CMK (cell line): ENCODE measurements at places on chromosomes 4 and X.

GRCh38 chr4:77624213-77624612 is 18.6 kb downstream of the CXCL13 start:
- DNase-seq = no peak

- no peak for DNase-seq
Observed at GRCh38 chr4:146176891-146177290, 1.4 kb downstream of the LSM6 start.

- no peak for DNase-seq
Observed at GRCh38 chr4:158817562-158818296, 48.9 kb downstream of the FNIP2 start.

GRCh38 chr4:166481739-166482138 is 608.7 kb downstream of the TLL1 start:
- DNase-seq = no peak

DNA sequence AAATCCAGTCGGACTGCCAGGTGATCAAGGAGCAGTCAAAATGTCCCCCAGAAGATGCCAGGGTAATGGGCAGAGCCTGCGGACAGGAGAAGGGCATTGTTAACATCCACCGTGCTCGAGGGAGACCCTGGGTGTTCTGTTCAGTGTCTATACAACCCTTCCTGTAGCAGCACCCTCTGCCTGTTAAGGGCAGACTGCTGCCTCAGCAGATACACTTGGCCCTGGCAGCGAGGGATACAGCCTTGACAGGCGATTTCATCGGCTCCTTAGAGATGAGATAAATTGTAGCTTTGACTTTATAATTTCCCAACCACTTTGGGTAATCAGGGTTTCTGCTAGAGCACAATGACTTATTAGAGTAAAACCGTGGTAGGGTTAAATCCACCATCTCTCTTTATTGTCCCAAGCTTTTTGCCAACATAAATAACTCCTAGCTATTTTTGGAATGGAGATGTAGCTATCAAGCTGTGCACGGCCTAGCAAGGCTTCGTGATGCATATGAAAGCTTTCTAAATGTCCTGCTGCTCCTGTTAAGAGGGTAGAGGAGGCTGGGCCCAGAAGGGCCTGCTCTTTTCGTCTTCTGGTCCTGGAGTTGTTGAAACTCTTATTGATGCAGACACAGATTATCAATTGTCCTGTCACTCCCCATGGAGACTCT is 195.9 kb downstream of the CPEB2 start:
- no peak for DNase-seq

DNA sequence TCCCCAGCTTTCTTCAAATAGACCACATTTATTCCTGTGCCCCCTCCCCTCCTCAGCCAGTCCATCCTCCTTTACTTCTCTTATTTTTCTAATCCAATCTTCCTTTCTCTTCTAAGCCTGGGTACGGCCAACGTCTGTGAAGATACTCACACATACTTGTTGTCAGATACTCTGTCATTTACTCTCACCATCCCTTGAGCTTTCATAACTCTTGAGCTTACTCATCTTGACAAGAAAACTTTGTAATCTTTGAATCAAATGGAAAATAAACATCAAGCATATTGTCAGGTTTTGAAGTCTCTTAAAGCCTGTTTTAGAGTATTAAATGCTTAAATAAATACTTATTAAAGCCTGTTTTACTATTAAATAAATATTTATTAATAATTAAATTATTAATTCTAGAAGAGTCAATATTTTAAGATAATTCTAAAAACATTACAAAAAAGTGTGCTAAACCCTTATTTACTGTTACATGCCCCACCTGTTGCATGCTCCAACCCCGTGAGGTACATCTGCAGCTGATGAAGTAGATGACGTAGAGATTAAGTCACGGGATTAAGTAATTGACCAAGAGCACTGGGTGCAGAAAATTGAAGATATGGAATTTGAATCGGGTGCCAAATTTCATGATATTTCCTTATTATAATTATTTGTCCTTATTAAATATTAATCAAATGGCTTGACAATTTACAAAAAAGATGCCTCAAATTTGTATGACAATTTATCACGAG is 1.5 kb upstream of the TRIML2 start:
- DNase-seq = no peak

DNA sequence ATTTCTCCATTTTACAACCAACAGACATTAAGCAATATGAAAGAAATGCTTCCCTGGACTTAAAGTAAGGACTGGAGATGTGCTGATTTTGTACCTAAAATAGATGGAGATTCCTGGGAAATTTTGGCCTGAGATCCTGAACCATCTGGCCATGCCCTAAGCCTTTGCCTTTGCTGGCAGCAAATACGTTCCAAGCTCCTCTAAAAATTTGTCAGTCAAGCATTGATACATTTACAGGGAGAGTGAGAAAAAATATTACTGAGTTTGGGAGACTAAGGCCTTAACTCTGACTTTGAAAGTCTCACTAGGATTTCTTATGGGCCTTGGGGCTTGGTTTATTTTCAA is 63.9 kb downstream of the FHDC1 start:
- no peak for DNase-seq

DNA sequence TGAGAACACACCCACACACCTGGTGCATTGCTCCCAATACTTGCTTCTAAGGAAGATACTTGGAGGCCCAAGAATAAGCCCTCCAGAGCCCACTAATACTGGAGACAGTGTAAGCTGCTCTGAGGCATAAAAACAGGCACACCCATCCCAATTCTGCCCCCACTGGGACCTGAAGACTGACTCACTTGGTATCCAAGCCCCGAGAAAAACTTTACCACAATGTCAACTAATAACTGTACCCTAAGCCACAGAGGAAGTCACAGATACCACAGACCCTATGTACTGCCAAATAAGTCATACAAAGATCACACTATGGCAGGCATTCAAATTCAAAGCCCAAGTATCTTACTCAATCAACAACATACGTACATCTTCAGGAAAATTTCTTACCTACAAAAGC is 398.2 kb upstream of the SPANXN1 start:
- no peak for DNase-seq

GRCh38 chr4:22850055-22850454 is 157.3 kb downstream of the GBA3 start:
- no peak for DNase-seq

GRCh38 chrX:91257388-91257787 is 177.3 kb upstream of the PABPC5 start:
- DNase-seq = no peak

DNA sequence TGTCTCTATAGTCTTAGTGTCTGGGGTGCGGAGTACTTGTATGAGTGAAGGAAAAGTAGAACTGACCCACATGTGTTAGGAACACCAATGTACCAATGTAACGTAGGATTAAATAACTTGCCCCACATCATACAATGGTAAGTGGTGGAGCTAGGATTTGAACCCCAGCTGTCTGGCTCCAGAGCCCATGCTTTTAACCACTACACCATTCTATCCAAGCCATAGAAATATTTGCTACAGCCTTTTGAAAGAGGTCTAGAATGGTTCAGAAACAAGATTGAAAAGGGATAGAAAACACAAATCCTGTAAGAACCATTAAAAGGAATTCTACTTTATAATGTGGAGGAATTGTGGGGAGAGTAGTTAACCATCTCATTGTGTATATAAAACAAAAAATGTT is 169.9 kb upstream of the ATP6AP2 start:
- no peak for DNase-seq

DNA sequence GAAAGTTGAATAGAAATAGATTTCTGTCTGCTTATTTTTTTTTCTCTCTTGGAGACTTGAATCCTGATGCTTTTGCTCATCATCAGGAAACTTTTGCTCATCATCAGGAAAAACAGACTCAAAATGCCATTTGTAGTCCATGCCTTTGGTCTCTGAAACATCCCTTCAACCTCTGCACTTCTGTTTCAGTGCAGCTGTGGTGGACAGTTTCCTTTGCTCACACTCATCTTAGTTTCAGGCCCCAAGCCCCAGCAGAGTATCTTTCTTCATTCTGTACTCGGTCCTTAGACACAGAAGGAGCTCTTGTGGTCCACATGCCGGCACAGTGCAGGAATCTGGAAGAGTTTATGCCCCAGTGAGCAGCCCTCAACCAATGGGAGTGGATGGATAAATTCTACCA is 337.9 kb downstream of the PPP3CA start:
- DNase-seq = no peak

DNA sequence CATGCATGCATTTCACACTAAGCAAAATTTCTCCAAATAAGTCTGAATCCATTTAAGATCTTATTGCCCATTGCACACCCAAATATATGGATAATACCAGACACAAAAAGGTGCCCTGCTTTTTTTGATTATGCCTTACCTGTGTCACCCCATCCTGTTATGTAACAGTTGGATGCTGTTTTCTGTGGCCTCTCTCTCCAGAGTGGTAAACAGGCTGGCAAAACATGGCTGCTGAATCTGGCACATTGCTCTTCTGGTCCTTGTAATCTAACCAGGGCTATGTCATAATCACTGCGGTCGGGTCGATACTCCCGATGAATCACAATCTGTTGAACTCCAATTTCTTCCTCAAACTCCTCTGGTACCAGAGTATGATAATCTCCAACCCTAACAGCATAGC is 70.1 kb downstream of the PRSS12 start:
- DNase-seq = no peak

DNA sequence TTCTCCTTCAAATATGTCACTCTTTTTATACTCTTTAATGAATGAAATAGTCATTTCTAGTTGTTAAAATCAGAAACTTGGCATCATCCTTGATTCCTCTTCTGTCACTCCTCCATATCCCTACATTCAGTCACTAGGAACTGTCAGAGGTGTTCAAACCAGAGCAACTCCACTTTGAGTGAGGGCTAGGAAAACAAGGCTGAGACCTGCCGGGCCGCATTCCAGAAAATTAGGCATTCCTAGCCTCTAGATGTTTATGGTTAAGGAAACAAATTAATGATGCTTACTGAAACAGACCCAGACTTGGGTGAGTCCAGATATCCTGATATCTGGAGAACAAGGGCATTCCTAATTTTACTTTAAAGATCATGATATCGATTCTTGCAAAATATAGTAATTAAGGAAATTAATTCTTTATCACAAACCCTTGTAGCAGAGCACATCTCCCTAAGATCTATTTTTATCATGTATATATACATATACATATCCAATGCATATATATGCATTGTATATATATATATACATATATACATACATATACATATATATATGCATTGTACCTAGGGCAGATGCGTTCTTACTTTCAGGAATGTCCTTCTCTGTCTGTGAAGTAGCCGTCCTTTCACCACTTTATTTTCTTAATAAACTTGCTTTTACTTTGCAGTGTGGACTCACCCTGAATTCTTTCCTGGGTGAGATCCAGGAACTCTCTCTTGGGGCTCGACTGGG is 98.4 kb upstream of the GC start:
- no peak for DNase-seq

DNA sequence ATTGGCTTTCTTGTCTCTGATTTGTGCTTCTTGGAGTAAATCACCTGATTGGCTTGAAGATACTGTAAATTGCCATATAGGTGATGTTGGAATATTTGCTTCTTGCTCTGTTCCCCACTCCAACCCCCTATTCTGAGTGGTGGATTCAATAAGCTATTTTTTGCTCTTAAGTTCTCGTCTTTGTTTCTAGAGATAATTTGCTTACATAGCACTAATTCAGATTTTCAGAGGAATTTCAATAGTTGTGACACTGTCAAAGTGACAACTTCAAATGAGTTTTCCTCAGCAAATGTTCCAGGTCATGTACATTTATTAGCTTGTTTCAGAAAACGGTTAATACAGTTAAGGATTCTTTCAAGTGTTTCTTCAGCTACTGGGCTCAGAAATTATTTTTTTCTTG is 18.6 kb downstream of the LANCL3 start:
- no peak for DNase-seq

DNA sequence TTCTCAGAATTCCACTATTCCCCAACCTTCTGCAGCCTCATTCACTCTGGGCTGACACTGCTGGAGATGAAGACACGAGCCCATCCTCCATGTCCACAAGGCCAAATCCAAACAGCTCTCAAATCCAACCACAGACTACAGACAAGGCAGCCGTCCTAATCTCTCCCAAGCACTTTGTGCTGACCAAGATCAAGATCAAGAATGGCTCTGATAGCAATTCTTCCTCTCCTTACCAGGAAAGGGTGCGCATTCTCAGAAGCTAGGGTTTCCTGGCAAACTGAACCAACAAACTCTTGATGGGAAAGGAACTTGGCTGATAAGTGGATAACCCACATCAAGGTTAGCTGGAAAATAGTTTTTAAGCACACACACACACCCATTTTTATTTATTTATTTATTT is 26.5 kb downstream of the RELL1 start:
- DNase-seq = peak; percentile 70

GRCh38 chrX:4588893-4589292 is 875.4 kb upstream of the PRKX start:
- no peak for DNase-seq

DNA sequence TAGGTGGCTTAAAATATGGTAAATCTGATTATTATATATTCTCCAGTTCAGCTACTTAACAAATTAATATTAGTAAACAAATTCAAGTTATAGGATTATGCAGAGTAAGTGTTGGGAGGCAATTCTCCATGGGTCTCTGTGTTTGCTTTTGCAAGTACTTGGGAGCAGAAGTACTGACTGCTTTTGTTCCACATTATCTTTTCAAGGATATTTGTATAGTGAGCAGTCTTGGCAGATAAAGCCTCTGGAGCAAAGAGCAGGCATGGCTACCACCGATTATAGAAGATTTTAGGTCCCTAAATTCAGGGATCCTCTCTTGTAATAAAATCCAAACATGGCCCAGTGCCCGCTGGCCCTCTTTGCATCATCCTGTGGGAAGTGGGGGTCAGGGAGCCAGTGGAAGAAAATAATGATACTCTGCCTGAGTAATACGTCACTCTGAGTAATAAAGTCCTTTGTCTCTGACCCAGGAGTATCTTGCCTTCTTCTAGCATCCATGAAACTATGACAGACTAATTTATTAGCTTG is 23.2 kb downstream of the NDNF start:
- DNase-seq = no peak

DNA sequence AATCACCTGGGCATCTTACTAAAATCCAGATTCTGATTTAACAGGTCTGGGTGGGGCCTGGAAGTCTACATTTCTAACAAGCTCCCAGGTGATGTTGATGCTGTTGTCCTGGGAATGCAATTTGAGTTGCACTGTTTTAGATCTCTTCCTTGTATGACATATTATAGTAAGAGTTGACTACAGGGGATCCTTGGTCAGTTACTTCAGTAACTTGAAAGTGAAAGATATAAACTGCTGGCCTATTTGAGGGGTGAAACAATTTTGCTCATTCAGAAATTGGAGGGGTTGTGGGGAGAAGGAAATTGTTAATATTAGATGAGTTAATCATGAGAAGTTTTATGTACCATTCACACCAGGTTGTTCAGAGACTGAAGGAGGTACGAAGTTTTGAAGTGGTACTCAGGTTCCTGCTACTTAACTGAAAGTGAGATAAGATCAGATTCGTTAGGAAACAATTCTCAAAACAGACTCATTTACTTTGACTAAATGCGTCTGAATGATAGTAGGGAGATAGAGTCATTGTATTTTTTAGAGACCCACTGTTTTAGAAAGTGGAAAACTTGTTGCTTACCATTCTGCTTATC is 12.5 kb downstream of the SH2D1A start:
- no peak for DNase-seq

- no peak for DNase-seq
Observed at GRCh38 chr4:48698029-48698971, 81.8 kb downstream of the FRYL start.

- no peak for DNase-seq
Observed at GRCh38 chr4:76831711-76832373, 66.1 kb downstream of the SOWAHB start.
